ENCODE measurements at places on chromosomes 2 and 18.

DNA sequence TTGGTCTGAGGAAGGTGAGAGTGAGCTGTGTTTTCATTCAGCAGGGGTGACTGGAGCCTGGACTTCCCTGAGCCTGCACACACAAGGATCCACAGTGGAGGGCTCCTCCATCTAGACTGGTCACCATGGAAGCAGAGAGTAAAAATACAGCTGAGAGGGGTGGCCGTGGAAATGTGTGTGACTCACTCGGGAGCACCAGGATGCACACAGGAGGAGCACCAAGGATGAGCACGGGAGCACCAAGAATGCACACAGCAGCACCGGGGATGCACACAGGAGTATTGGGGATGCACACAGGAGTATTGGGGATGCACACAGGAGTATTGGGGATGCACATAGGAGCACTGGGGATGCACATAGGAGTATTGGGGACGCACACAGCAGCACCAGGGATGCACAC is 365.2 kb upstream of the MYT1L start:
- DNase-seq: no peak

DNA sequence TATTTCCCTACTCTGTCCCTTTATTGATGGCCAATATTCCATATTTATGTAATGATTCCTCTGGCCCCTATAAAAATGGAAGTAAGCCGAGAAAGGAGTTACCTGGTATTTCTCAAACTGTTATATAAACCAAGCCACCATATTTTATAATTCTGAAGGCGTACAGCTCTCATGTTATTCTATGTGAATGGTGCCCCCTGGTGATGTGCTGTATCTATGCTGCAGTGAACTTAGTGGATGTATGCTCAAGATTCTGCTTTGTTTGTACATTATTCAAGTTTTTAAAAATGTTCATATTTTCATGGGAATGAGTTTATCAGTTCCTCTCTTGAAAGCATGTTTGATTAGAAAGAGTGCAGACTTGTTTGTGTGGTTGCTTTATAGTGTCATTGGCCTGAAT is 194.5 kb upstream of the LRRTM1 start:
- DNase-seq: no peak

- no peak for DNase-seq
Observed at GRCh38 chr2:40028792-40029488, 249.9 kb upstream of the THUMPD2 start.

GRCh38 chr2:159154366-159154765 is 132.1 kb downstream of the WDSUB1 start:
- DNase-seq: no peak

GRCh38 chr18:53752781-53753367 is 471.6 kb downstream of the MBD2 start:
- DNase-seq: no peak

DNA sequence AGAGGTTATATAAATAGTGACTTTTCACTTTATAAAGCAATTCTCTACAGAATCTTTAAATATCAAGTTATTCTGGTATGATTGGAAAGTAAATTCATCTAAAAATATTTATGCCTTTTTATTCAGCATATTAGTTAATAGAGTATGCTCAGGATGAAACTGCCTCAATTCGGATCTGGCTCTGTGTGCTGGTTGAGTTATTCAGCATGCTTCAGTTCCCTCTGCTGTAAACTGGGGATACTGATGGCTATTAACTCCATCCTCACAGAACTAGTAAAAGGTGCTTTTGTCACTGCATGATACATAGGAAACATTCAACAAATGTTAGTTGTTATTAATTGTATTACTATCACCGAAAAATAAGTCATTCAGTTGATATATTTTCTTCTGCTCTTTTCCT is 250.3 kb downstream of the NRXN1 start:
- no peak for DNase-seq

DNA sequence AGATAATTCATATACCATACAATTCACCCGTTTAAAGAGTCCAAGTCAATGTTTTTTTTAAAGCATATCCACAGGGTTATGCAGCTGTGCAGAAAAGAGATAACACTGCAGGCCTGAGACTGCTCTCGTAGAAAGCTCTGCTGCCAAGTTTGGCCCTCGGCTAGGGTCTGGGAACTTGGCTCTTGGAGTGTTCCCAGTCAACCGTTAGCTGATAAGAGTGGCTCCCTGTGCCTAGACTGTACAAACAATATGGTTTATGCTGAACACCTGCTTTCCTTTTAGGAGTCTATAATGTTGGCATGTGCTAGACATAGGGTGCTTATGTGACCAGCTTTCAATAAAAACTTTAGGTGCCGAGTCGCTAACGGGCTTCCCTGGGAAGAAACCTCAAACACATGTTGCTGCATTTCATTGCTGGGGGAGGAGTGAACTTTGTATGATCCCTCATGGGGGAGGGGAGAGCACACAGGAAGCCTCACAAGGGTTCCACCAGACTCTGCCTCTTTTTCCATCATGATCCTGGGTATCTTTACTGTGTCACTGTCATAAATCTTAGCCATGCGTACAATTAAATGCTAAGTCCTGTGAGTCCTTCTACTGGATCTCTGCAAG is 34.7 kb downstream of the RFX8 start:
- DNase-seq: no peak

- DNase-seq: peak; percentile 60
Observed at GRCh38 chr2:25274868-25275574, 66.7 kb downstream of the DNMT3A start.

DNA sequence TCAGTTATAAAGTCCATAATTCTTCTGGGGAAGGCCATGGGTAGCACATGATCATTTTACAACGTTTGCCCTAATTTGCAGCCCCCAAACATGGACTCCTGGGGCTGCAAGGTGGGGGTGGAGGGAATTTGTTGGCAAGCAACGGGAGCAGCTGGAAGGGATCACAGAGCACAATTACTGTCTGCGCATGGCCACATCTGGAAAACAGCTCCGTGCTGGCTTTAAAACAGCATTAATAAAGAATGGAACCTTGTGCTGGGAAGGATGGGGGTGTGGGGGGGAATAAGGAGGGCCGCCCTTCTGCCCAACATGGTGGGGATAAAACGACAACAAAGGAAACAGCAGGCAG is 60.9 kb upstream of the SLC14A2 start:
- DNase-seq: no peak

DNA sequence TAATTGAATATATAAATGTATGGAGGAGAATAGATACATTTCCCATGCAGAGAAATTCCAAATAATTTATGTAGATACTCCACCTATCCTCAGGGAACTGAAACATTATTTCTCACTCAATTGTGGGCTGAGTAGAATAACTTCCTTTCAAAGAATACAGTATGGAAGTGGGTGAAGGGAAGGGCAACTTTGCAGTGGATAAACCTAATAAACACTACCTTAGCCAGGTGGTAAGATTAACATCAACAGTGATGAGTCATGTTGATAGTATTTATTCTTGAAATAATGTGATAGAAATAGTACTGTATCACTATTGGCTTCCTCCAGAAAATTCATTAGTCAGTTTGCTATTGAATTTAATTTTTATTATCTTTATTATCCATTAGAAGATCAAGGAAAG is 716.4 kb upstream of the CHAC2 start:
- no peak for DNase-seq

DNA sequence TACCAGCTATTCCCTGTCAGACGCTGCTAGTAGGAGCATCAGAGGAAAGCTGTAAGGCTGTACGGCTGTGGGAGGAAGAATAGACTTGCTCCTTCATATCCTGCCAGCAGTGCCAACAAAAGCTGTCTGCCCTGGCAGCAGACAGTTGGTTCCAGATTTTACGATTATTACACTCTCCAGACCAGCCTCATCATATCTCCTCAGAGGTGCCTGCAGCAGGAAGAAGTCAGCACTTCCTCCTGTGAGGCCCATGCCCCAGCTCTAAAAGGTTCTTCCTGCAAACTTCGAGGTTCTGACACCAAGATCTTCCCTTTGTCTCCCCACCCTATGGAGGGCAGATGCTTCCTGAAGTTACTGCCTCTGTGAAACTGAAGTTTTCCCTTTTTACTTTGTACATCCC is 537.7 kb upstream of the PKDCC start:
- no peak for DNase-seq

DNA sequence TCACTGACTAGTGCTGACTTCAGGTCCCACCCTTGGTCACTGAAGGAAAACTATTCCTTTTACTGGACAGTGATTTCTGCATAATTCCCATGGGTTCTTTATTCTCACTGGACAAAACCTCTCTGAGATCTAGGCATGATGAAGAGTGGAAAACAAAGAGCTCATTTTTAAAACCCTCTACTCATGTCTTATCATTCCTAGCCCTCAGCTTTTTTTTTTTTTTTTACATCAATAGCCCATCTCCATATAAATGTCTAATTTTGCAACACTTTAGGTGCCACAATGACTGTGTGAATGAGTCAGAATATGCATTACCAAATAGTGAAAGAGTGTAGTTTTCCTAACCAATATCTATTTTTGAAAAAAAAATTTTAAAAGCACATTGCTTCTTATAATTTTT is 74.8 kb downstream of the TCF4 start:
- no peak for DNase-seq

- DNase-seq: no peak
Observed at GRCh38 chr2:234091432-234091879, 41.0 kb downstream of the SPP2 start.

- no peak for DNase-seq
Observed at GRCh38 chr2:128069769-128070168, 21.2 kb upstream of the UGGT1 start.

DNA sequence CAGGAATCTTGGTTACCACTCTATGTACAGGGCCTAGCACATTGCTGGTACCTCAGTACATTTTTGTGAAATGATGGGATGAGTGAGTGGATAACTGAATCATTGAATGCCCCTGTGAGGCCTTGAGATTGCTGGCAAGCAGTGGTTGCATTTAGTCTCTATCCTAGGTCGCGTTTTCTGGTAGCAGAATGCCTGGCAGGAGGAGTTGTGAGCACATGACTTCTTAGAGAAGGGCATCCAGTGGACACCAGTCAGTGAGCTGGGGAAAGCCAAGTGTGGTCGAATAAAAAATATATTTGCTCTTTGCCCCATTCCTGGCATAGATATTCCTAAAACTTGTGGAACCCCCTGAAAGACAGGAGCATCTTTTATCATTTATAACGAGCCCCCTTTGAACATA is 61.8 kb upstream of the SMAD2 start:
- DNase-seq: no peak

DNA sequence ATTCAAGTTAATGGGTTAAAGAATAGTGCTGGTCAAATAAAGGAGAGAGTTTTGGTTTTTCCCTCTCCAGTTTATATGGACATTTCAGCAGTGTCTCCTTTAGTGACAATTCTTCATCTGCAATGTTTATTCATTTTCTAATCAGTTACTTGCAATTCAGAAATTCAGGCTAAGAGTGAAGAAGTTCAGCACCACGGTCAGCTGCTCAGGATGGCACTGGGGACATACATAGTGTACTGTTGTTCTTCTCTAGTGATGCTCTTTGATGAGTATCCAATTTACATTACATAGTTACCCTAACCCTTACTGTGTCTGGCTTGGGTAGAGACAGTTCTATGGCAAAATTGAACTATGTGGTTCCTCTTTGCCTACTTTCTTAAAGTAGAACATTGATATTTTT is 412.7 kb downstream of the CNTNAP5 start:
- no peak for DNase-seq

DNA sequence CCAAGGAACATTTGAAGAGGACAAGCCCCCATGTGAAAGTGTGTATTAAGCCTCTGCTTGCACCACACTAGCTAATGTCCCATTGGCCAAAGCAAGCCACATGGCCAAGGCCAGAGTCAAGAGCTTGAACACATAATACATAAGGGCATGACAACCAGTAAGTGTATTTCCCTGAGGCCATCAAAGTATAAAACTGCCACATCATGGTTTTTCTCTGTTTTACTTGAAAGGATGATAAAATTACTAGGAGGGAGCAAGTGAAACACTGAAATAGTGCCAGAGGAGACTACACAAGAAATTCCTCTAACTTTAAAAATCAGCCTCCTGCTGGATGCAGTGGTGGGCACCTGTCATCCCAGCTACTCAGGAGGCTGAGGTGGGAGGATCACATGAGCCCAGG is 30.9 kb upstream of the EML6 start:
- no peak for DNase-seq

GRCh38 chr2:12507295-12507694 is 209.4 kb upstream of the TRIB2 start:
- peak; percentile 76 for DNase-seq

GRCh38 chr2:209610631-209611030 is 161.0 kb upstream of the UNC80 start:
- no peak for DNase-seq

- DNase-seq: no peak
Observed at GRCh38 chr2:157182834-157183396, 74.6 kb upstream of the GALNT5 start.

DNA sequence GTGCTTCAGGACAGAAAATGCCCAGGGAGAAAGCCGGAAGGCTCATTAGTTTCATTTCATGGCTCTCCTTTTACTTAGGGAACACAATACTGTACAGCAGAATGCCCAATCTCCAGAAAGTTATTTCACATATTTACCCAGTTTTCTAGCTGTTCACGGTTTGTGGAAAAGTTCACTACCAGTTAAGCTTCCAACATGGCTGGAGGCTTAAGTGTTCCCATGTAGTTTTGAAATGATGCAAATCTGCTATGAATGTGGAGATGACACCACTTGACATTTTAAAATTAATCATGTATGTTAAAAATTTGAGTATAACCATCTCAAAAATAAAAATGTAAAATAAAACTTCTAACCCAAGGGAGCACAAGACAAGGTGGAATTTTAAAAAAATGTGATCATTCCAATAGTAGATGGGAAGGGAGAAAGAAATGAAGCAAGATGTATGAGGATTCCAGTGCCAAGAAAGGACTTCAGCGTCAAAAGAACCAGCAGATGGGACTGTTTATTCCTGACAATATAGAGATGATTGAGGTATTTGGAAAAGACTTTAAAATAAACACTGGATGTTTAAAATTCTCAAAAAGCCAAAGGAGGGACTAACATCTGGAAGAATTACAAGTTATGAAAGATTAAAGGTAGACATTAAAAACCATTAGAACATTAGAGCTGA is 60.9 kb upstream of the OSR1 start:
- DNase-seq: no peak

DNA sequence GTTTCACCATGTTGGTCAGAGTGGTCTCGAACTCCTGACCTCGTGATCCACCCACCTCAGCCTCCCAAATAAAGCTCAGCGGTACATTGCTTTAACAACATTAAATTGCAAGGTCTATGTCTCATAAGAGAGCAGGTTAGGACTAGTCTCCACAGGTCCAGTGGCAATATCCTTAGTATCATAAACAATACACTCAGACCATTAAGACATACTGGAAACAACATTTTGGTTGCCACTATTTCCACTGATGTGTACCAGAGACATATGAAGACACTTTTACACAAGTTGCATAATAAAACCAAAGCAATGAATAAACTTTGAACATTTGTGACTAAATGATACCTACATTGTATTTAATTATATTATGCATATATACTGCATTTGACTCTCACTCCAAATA is 1130.0 kb downstream of the TSN start:
- DNase-seq: no peak

GRCh38 chr2:151996243-151997003 is 102.4 kb downstream of the CACNB4 start:
- no peak for DNase-seq

DNA sequence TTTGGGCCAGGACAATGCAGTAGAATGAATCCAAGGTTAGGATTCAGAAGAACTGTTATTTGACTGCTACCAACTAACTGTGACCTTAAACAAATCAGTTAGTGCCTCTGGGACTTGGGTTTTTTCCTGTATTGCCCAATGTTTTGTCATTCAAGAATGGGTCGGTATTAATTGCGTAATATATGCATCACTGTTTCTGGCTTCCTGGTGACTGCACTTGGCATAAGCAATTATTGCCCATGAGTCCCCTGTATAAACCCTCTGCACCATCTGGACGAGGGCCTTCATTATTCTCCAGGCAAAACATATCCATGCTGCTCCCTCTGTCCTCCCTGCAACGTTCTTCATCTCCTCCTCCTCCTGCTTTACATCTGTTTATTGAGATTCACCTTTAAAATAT is 255.8 kb upstream of the LRRTM1 start:
- DNase-seq: no peak
